ENCODE measurements at places on chromosomes 3 and 15. TPM values are rescaled to one million over a fixed set of nuclear protein-coding genes. Genes with fewer than 3 reads are reported as not detected.
A peak's percentile ranks its signal among the peaks of the same experiment; 100 is the strongest.

DNA sequence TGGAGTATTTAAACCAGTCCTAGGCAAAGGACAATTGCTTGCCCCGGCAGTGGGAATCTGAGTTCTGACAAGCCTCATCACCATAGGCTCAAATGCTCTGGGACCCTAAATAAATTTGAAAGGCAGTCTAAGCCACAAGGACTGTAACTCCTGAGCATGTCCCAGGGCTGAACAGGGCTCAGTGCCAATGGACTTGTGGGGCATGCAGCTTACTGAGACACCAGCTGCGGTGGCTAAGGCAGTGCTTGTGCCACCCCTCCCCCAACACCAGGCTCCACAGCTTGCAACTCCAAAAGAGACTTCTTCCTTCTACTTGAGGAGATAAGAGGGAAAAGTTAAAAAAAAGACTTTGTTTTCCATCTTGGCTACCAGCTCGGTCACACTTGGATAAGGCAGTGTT is 289.7 kb upstream of the DCBLD2 start:
- no peak for DNase-seq
- no peaks in the 10 kb centered on the region for H3K36me3 ChIP-seq
- H3K4me1 ChIP-seq = no peaks in the 10 kb centered on the region
- no peak overlapping the region for H3K4me3 ChIP-seq
- no peak overlapping the region for H3K27ac ChIP-seq

- no peaks in the 10 kb centered on the region for H3K27me3 ChIP-seq
- H3K4me1 ChIP-seq = no peaks in the 10 kb centered on the region
- H3K27ac ChIP-seq = no peak overlapping the region
- H3K36me3 ChIP-seq = peaks cover 8% of the 10 kb centered on the region
- DNase-seq = no peak
Observed at GRCh38 chr3:126446791-126447190, 28.9 kb downstream of the ZXDC start.

GRCh38 chr3:149339931-149340309 is 6.5 kb upstream of the TM4SF18 start:
- H3K4me1 ChIP-seq = no peaks in the 10 kb centered on the region
- no peak overlapping the region for H3K27ac ChIP-seq

SAMMSON gene
- not detected for total RNA-seq

GRCh38 chr15:73851689-73852088 is 21.7 kb upstream of the TBC1D21 start:
- H3K36me3 ChIP-seq = no peaks in the 10 kb centered on the region
- peak; percentile 27 for DNase-seq
- no peaks in the 10 kb centered on the region for H3K4me1 ChIP-seq
- no peak overlapping the region for H3K4me3 ChIP-seq

DNA sequence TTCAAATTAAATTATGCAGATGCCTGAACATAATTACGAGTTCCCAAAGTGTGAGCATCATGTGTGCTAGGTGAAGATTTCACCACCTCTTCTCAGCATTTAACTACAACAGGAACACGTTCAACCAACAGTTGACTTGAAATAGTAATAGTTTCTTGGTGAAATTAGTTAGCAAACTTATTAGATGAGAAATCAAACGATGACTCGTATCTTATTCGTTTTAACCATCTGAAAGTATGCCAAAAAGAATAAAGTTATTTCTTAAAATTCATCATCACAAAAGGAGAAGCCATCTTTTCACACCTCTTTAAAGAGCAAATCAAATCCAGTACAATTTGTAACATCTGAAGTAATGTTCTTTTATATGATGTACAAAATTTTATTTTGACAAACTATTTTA is 2.3 kb downstream of the BNC1 start:
- no peaks in the 10 kb centered on the region for H3K36me3 ChIP-seq
- peaks cover 14% of the 10 kb centered on the region for H3K4me1 ChIP-seq
- no peak overlapping the region for H3K27ac ChIP-seq
- H3K4me3 ChIP-seq = no peak overlapping the region

PPIP5K1 gene
- total RNA-seq = 30.0 TPM

RBP2 gene
- total RNA-seq = not detected

- H3K36me3 ChIP-seq = no peaks in the 10 kb centered on the region
- H3K27ac ChIP-seq = no peak overlapping the region
- no peaks in the 10 kb centered on the region for H3K4me1 ChIP-seq
- H3K4me3 ChIP-seq = no peak overlapping the region
- no peaks in the 10 kb centered on the region for H3K27me3 ChIP-seq
Observed at GRCh38 chr3:81666502-81667121, 94.8 kb downstream of the GBE1 start.

GRCh38 chr15:77418966-77419835 is 703 bp downstream of the PEAK1 start:
- no peaks in the 10 kb centered on the region for H3K36me3 ChIP-seq
- H3K27ac ChIP-seq = no peak overlapping the region
- H3K4me3 ChIP-seq = peak overlapping the region; percentile 88

DNA sequence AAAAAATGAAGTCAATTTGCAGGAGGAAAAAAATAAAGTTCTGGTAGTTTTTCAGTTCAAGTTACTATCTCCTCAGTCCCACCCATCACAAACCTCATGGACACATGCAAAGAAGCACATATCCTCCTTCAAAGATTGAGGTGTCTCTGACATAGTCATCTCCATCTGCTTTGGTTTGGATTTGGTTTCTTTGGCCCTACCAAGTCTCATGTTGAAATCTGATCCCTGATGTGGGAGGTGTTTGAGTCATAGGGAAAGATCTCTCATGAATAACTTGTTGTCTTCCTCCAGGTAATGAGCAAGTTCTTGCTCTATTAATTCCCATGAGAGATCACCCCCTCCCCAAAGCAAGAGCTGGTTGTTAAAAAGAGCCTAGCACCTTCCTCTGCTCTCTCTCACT is 446.8 kb downstream of the IGSF11 start:
- no peak overlapping the region for H3K4me3 ChIP-seq
- no peaks in the 10 kb centered on the region for H3K36me3 ChIP-seq
- no peak overlapping the region for H3K27ac ChIP-seq
- no peaks in the 10 kb centered on the region for H3K27me3 ChIP-seq
- no peak for DNase-seq

PLA2G4E gene
- total RNA-seq = not detected

- peaks cover 3% of the 10 kb centered on the region for H3K36me3 ChIP-seq
- no peaks in the 10 kb centered on the region for H3K27me3 ChIP-seq
- H3K4me1 ChIP-seq = no peaks in the 10 kb centered on the region
Observed at GRCh38 chr15:22831473-22831872, 7.0 kb upstream of the NIPA2 start.

- peaks cover 11% of the 10 kb centered on the region for H3K4me1 ChIP-seq
- peaks cover 2% of the 10 kb centered on the region for H3K36me3 ChIP-seq
- no peak for DNase-seq
Observed at GRCh38 chr3:146543461-146544001, 876 bp downstream of the PLSCR1 start.

DNA sequence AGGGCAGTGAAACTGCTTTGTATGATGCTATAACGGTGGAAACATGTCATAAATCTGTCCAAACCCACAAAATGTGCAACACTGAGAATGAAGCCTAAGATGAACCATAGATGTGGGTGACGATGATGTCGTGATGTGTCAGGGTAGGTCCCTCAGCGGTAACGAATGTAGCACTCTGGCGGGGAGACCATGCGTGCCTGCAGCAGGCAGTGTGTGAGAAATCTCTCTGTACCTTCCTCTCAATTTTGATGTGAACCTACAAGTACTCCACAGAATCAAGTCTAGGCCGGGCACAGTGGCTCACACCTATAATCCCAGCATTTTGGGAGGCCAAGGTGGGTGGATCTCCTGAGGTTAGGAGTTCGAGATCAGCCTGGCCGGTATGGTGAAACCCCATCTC is 268.2 kb upstream of the LYSMD4 start:
- no peaks in the 10 kb centered on the region for H3K27me3 ChIP-seq
- H3K27ac ChIP-seq = no peak overlapping the region
- DNase-seq = no peak
- no peaks in the 10 kb centered on the region for H3K4me1 ChIP-seq

SCG5 gene
- not detected for total RNA-seq

DNA sequence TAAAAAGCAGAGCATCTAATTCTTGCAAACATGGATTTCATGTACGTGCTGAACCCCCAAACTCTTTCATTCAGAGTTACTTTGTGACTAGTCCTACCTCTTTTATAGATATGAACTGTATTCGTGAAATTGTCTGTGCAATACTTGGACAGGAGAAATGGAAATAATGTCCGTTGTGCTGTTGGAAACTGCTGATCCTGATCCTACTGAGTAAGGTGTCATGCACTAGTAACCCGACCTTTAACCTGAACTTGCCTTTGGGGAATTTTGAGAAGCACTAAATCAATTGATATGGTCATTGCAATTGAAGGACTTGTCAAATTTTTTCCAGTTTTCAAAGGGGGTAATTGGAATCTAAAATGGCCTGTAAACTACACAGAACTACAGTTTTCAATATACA is 856.4 kb downstream of the ROBO1 start:
- H3K27me3 ChIP-seq = no peaks in the 10 kb centered on the region
- no peak for DNase-seq
- H3K36me3 ChIP-seq = no peaks in the 10 kb centered on the region
- H3K4me3 ChIP-seq = no peak overlapping the region

GRCh38 chr3:141334627-141335250 is 33.6 kb upstream of the ZBTB38 start:
- no peak overlapping the region for H3K27ac ChIP-seq
- H3K4me1 ChIP-seq = no peaks in the 10 kb centered on the region
- no peaks in the 10 kb centered on the region for H3K36me3 ChIP-seq
- no peak overlapping the region for H3K4me3 ChIP-seq
- H3K27me3 ChIP-seq = peaks cover 10% of the 10 kb centered on the region
